Activated CD4-positive, alpha-beta T cell treated with anti-CD3 and anti-CD28 coated beads, Interleukin-2, amount 10 ng/mL, durations not matched to agents 24 days and 14 days (primary cell): ENCODE measurements at places on chromosomes 6 and 20.

GRCh38 chr6:135498185-135498841 is 773 bp upstream of the AHI1 start:
- H3K27me3 ChIP-seq: no peaks in the 10 kb centered on the region
- H3K36me3 ChIP-seq: peaks cover 32% of the 10 kb centered on the region
- no peak overlapping the region for H3K27ac ChIP-seq
- H3K4me3 ChIP-seq: no peak overlapping the region
- peaks cover 15% of the 10 kb centered on the region for H3K4me1 ChIP-seq
- peak; percentile 90 for DNase-seq

DNA sequence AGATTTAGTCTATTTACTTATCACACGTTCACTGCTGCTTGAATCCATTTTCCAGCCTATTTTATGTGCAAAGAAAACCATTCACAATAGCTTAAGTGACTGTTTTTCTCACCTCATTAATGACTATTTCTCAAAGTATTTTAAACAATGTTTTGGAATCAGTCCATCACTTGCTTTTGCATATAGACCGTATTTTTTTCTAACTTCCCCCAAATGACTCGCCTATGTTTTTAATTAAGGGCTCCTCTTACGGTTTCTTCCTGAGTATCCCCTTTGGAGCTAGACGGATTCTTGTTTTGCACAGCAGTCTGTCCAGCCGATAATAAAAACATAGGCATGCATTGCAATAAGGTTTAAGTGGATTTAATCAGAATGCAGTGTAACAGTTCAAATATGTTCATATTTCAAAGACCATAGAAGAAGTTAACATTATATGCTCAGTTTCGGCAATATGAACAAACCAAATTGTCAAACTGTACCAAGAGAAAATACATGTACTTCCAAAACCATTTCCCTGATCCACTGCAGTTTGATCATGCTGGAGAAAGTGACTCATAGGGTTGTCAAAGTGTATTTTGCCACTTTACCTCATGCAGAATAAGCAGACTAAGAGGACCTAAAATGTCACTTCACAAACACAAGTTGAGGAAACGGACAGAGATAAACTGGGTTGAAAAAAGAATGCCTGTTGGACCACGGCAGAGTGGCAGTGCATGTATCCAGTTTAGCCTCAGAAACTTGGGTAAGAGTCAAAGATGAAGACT is 66.4 kb downstream of the HMGN3 start:
- no peaks in the 10 kb centered on the region for H3K36me3 ChIP-seq
- H3K27ac ChIP-seq: no peak overlapping the region
- no peaks in the 10 kb centered on the region for H3K4me1 ChIP-seq

DNA sequence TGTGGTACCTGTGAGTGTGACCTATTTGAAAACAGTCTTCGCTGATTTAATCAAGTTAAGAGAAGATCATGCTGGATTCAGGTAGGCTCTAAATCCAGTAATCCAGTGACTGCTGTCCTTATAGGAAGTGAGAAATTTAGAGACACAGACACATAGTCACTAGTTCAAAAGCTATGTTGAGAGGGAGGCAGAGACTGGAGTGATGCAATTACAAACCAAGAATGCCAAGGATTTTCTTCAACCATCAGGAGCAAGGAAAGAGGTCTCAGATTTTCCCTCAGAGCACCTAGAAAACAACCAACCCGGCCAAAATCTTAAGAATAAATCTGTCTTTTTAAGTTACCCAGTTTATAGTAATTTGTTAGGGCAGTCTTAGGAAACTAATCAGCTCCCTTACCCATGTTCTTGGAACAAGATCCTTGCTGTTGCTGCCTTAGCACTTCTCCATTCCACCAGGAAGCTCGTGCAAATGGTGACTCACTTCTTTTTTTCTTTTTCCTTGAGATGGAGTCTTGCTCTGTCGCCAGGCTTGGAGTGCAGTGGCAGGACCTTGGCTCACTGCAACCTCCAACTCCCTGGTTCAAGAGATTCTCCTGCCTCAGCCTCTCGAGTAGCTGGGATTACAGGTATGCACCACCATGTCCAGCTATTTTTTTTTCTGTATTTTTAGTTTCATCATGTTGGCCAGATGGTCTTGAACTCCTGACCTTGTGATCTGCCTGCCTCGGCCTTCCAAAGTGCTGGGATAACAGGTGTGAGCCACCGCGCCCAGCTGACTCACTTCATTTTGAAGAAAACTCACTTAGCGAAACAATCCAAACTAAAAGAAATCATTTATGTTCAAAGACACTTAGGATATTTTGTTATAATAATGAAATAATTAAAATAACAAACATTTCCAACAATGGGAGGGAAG is 34.4 kb upstream of the ZNF184 start:
- no peak overlapping the region for H3K27ac ChIP-seq
- peaks cover 43% of the 10 kb centered on the region for H3K27me3 ChIP-seq
- H3K4me3 ChIP-seq: no peak overlapping the region
- H3K4me1 ChIP-seq: peaks cover 13% of the 10 kb centered on the region

- H3K27ac ChIP-seq: no peak overlapping the region
- no peaks in the 10 kb centered on the region for H3K36me3 ChIP-seq
- DNase-seq: peak; percentile 71
- no peaks in the 10 kb centered on the region for H3K27me3 ChIP-seq
- H3K4me1 ChIP-seq: peaks cover 44% of the 10 kb centered on the region
- H3K4me3 ChIP-seq: no peak overlapping the region
Measured at GRCh38 chr20:57435498-57436222, 44.5 kb downstream of the RBM38 start.

GRCh38 chr6:45428727-45429126 is 51.0 kb upstream of the SUPT3H start:
- peak overlapping the region; percentile 29 for H3K27ac ChIP-seq
- no peak for DNase-seq
- H3K36me3 ChIP-seq: peaks cover 26% of the 10 kb centered on the region
- H3K4me1 ChIP-seq: peaks cover 50% of the 10 kb centered on the region
- H3K27me3 ChIP-seq: peaks cover 6% of the 10 kb centered on the region

DNA sequence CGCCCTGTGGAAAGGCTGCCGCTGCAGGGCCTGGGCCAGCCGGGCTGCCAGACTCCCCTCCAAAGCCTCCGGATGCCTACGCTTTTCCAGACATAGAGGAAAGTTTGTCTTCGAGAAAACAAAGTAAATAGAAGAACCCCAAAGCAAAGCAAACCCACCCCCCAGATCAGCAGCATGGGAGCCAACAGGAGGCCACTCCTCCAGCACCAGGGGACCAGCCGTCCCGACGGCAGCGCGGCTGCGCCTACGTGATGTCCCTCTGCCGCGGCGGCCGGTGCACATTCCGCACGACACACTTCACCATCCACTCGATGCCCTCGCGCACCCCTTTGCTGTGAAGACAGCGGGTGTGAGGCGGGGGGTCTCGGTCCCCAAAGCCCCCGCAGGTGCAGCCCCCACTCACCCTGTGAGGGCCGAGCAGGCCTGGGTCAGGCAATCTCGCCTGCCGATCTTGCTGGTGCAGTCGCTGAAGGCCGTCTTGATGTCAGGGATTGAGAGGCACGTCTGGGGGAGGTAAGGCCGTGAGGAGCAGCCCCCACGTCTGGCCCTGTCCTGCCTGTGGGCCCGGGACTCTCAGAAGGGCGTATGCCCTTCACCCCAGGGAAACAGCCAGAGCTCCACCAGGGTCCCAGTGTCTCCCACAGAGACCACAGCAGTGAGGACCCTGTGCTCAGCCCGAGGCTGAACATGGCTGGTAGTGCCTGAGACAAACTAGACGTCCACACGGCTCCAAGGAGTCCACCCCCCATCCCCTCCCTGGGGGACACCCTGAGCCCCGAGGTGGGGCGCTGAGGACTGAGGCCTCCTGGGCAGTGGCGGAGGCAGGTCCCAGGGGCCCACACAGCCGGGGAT is 4.0 kb downstream of the TNFRSF6B start:
- peak overlapping the region; percentile 41 for H3K27ac ChIP-seq
- DNase-seq: no peak
- no peak overlapping the region for H3K4me3 ChIP-seq
- no peaks in the 10 kb centered on the region for H3K27me3 ChIP-seq
- peaks cover 17% of the 10 kb centered on the region for H3K36me3 ChIP-seq

- no peak overlapping the region for H3K4me3 ChIP-seq
- H3K27ac ChIP-seq: no peak overlapping the region
- peaks cover 24% of the 10 kb centered on the region for H3K4me1 ChIP-seq
- H3K36me3 ChIP-seq: peaks cover 53% of the 10 kb centered on the region
- DNase-seq: no peak
- H3K27me3 ChIP-seq: no peaks in the 10 kb centered on the region
Measured at GRCh38 chr6:160022101-160022500, 53.2 kb downstream of the IGF2R start.

DNA sequence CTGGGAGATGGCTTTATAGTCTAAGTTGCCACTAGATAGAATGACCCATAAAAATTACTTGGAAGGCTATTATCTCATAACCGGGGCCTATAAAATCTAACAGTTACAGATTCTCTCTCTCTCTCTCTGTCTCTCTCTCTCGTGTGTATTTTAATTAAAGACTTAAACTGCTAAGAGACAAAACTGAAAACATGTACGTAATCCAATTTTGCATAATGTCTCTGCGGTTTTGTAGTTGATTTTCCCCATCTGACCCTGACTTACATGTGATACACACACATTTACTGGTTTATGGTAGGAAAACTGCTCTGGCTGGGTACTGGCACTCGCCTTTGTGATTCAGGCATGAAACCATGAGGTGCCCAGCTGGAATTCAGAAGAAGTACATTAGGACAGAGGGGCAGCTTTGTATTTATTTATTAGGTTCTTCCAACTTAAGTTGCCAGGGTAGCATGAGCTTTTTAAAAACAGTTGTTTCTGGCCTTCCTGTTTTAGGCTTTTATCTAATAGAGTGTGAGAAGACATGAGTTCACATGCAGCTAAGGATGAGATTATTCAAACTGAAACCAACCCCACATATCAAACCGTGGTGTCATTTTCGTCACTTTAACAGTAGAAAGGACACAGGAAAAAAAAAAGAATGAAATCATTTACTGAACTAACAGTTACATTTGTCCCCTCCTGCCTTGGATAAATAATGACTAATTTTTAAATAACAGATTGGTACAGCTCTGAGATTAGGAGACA is 182.5 kb downstream of the GMPR start:
- no peaks in the 10 kb centered on the region for H3K27me3 ChIP-seq
- DNase-seq: peak; percentile 87
- H3K4me3 ChIP-seq: peak overlapping the region; percentile 79
- peak overlapping the region; percentile 90 for H3K27ac ChIP-seq
- H3K36me3 ChIP-seq: peaks cover 22% of the 10 kb centered on the region
- peaks cover 50% of the 10 kb centered on the region for H3K4me1 ChIP-seq

GRCh38 chr6:89432875-89433251 is at the start of gene ANKRD6:
ANKRD6 (plus strand) TSS chr6:89433152; CDS start chr6:89566977, 133,825 bp downstream.
- H3K27me3 ChIP-seq: peaks cover 49% of the 10 kb centered on the region
- peak within 1 kb of the TSS; percentile 84 for H3K4me3 ChIP-seq
- peak; percentile 96 for DNase-seq
- H3K27ac ChIP-seq: peak within 1 kb of the TSS; percentile 66

GRCh38 chr6:150877928-150878327 is 12.4 kb downstream of the MTHFD1L start:
- H3K27ac ChIP-seq: no peak overlapping the region
- H3K4me3 ChIP-seq: no peak overlapping the region
- peaks cover 38% of the 10 kb centered on the region for H3K36me3 ChIP-seq
- no peak for DNase-seq
- H3K27me3 ChIP-seq: no peaks in the 10 kb centered on the region
- peaks cover 6% of the 10 kb centered on the region for H3K4me1 ChIP-seq

DNA sequence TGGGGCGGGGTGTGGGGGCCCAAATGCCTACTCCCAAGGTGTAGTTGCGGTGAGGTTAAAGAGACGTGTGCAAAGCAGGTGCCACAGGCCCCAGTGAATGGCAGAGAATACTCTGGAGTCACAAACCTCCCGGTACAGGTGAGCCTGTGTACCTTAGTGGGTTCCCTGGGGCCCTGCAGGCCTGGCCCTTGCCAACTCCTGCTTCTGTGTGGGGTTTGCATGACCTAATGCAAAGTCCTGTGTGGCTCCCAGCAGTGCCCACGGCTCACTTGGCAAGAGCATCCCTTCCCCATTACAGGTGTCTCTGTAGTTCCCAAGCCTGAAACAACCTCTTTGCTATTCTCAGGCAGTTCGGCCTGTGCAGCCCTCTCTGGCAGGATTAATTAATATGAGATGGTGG is 17.5 kb downstream of the SPDEF start:
- H3K4me3 ChIP-seq: no peak overlapping the region
- H3K27ac ChIP-seq: no peak overlapping the region
- DNase-seq: no peak
- no peaks in the 10 kb centered on the region for H3K4me1 ChIP-seq
- H3K27me3 ChIP-seq: no peaks in the 10 kb centered on the region
- no peaks in the 10 kb centered on the region for H3K36me3 ChIP-seq

- H3K4me1 ChIP-seq: peaks cover 15% of the 10 kb centered on the region
- no peak for DNase-seq
- no peak overlapping the region for H3K4me3 ChIP-seq
- no peaks in the 10 kb centered on the region for H3K27me3 ChIP-seq
Measured at GRCh38 chr20:10578607-10579006, 95.2 kb downstream of the JAG1 start.

GRCh38 chr20:48035961-48036731 is 250.9 kb upstream of the SULF2 start:
- H3K4me3 ChIP-seq: no peak overlapping the region
- H3K36me3 ChIP-seq: no peaks in the 10 kb centered on the region
- no peak overlapping the region for H3K27ac ChIP-seq

DNA sequence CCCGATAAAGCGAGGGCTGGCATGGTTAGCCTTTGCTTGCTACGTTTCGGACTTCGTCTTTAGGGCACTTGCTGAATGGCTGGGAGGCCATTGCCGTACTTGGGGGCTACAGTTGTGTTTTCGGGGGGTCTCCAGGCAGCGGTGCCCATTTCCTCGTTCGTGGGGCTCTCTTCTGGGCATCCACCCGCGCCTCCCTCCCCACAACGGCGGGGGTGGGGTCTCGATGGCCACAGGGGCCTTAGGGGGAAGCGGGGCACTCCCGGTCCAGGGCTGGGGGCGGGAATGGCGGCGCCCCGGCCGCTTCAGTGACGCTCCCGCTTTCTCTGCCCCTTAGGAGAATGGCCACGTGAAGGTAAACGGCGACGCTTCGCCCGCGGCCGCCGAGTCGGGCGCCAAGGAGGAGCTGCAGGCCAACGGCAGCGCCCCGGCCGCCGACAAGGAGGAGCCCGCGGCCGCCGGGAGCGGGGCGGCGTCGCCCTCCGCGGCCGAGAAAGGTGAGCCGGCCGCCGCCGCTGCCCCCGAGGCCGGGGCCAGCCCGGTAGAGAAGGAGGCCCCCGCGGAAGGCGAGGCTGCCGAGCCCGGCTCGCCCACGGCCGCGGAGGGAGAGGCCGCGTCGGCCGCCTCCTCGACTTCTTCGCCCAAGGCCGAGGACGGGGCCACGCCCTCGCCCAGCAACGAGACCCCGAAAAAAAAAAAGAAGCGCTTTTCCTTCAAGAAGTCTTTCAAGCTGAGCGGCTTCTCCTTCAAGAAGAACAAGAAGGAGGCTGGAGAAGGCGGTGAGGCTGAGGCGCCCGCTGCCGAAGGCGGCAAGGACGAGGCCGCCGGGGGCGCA is 2.4 kb downstream of the MARCKS start:
- no peak overlapping the region for H3K27ac ChIP-seq
- H3K4me3 ChIP-seq: peak overlapping the region; percentile 67
- H3K4me1 ChIP-seq: peaks cover 16% of the 10 kb centered on the region
- DNase-seq: peak; percentile 53
- peaks cover 39% of the 10 kb centered on the region for H3K27me3 ChIP-seq
